ENCODE measurements at places on chromosomes 11 and 22.

DNA sequence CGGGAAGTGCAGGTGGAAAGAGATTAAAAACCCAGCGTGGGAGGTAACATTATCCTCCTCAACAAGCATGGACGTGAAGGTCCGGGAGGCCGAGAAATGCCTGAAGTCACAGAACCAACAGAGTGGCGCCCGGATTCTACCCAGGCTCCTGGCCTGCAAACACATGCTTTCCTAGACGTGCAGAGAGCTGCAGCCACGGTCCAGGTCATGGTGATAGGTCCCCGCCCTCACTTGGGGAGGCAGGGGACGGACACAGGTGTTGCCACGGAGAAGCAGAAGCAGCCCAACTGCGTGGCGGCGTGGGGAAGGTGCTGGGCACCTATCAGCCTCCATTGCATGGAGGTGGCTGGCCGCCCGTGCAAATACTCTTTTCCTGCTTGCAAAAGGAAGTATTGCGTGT is 148.8 kb downstream of the MPPED1 start:
- peak; percentile 25 for DNase-seq

- no peak for DNase-seq
Observed at GRCh38 chr11:106821826-106822225, 196.4 kb downstream of the GUCY1A2 start.

DNA sequence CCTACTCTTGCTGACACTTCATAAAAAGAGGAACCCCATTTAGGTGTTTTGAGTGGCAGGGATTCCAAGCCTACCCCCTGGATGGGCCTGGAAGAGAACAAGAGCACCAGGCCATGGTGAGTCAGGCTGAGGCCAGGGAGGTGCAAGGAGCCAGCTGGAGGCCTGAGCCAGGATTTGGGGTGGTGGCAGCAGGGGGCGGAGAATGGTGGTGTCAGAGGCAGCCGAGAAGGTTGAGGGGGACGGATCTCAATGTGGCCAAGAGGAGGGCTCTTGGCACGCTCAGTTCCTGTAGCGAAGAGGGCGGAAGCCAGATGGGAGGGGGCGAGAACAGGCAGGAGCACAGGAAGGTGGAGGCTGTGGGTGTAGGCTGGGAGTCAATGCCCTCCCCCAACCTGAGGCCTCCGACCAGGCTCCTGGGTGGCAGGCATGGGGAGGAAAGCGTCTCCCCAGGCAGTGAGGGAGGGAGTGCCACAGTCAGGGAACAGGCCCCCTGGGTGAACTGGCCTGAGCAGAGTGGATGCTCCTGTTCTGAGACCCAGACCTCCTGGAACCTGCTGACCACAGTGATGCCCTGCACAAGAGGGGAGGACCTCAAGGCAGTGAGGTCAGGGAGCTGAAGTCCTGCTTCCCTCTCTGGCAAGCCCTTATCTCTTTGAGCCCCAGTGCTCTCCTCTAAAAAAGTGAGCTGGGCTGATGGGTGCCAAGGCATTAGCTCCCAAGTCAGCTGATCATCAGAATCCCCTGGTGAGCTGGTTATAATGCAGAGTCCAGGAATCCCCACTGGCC is 13.9 kb downstream of the RTN4RL2 start:
- DNase-seq = no peak

DNA sequence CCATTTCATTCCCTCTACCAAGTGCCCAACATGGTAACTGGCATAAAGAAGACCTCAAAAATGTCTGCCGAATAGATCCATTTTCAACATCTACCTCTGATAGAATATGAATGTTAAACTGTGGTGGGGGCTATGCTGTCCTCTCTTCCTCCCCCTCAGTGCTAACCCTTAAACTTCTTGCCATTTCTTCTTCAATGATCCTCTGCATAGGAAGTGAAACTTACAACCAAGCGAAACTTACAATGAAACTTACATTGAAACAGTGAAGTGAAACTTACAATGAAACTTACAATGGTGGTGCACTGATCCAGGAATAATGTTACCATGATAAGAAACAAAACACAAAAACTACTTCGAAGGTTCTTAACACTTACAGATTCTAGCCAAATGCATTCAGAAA is 4.7 kb downstream of the RTCB start:
- DNase-seq = no peak

GRCh38 chr11:120564573-120565311 is 53.2 kb downstream of the GRIK4 start:
- peak; percentile 47 for DNase-seq

DNA sequence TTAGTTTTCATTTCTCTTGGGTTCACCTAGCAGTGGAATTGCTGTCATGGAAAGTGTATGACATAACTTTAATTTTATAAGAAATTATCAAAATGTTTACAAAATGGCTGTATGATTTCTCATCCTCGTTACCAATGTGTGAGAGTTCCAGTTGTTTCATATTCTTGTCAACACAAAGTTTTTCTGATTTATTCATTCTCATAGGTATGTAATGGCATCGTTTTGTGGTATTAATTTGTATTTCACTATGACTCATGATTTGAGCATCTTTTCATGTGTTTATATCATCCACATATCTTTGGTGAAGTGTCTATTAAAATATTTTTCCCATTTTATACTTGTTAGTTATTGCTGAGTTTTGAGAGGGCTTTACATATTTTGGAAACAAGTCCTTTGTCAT is 5.5 kb downstream of the FAM111B start:
- DNase-seq = no peak

- DNase-seq = no peak
Observed at GRCh38 chr11:66346476-66347424, 679 bp downstream of the B4GAT1 start.

DNA sequence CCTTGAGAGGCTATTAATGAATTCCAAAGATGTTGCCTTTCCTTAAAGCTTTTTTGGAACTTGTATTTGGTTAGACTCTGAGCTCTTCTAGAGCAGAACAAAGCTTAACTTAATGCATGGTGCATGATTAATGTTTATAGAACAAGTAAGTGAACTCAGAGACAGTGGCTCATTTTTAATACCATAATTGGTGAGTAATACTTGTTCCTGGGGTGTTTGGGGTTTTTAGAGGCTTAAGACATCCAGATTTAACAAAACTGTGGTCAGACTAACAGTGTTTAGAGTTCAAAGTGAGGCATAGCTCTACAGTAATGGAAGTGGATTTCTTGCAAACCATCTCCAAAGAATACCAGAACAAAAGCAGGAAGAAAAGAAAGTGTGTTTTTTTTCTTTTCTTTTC is 73.7 kb upstream of the CTSC start:
- no peak for DNase-seq

DNA sequence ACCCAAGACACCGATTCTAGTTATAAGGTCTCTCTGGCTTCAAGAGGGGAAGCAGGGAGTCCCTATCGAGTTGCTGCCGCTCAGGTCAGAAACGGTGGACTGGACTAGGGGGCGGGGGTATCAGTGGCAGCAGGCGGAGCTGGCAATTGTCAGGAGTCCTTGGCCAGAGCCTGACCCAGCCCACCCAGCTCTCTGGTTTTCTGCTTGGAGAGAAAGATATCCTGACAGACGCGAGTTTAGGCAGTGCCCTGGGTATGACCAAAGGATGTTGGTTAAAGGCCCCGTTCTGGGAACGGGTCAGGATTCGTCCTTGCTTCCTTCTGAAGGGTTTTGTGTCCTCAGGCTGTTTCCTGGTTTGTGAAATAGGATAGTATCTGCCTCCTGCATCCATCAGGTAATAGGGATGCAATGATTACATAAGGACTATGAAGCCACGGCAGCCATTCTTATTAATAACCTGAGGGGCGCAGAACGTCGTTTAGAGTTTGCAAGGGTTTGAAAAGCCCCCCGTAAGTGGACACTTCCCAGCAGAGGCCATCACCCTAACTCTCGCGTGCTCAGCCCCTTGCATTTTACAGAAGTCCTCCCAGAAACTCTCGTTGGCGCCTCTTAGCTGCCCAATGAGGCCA is 700 bp upstream of the DEPDC5 start:
- DNase-seq = peak; percentile 93

GRCh38 chr11:83054001-83054400 is 17.7 kb downstream of the RAB30 start:
- DNase-seq = no peak

GRCh38 chr11:106990331-106990730 is 27.9 kb downstream of the GUCY1A2 start:
- DNase-seq = no peak

DNA sequence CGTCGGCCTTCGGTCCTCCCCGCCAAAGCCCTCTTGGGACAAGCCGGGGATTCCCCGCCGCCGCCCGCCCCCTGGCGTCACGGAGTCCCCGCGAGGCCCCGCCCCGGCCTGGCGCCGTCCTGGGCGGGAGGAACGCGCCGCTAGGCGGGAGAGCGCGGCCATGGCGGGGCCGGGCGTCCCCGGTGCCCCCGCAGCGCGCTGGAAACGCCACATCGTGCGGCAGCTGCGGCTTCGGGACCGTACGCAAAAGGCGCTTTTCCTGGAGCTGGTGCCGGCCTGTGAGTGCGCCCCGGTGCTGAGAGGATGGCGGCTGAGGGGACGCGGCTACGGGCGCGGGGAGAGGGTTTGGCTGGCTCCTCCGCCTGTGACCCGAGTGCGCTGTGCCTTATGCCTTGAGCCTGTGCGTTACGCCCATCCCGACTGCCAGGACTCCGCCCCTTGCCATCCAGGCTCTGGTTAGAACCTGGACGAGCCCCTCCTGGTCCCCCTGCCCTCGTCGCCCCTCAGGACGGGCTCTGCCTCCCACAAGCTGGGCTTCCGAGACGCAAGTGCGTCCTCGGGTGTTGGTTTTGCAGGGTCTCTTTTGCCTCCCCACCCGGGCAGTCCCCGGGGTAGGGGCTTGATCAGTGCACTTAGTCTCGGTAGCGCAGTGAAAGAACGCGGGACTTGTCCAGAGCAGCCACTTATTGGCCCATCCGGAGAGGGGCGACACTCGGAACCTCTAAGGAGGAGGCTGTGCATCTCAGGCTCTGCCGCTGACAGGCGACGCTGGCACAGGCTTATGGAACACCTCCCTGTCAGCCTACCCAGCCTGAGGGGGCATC is at the start of gene ATG16L2:
ATG16L2 (plus strand) TSS at position 126 of the 824 bp plus-strand sequence; CDS start at position 161, 35 bp downstream.
- peak; percentile 90 for DNase-seq

GRCh38 chr11:117980720-117981119 is 5.5 kb upstream of the IL10RA start:
- DNase-seq = no peak

DNA sequence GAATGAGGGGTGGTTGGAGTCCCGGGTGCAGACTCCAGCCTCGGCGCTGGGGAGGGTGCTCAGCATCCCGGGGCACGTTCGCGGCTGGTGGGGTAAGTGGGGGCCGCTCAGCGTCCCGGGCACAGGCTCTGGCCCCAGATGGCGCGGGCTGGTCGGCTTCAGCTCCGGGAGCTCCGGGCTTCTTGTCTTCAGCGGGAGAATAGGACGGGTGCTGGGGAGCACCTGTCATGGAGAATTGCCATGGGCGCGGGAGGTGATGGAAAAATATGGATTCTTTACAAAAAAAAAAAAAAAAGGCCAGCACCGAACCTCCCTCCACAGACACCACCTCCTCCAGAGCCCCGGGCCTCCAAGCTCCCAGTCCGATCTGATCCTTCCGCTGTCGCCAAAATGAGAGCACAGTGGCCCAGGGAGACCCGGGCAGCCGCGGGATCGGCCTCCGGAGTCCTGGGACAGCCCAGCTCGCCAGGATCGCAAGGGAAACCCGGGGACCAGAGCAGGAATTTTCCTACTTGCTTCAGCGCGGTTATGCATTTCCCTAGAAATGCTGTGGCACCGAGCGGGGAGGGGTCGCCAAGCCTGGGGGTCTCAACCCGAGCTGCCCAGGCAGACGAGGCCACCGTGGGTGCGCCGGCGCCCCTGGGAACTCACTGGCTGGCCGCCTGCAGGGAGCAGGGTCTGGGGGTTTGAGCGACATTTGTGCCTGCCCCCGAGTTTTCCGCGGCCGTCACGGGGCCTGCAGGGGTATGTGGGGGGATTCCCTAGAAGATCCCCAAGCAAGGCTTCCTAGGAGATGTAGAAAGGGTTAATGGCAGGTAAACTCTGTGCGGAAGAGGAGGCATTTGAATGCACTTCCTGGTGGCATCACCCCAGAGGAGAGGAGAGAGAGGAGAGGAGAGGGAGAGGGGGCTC is 1336.9 kb downstream of the BRD1 start:
- DNase-seq = peak; percentile 34

- no peak for DNase-seq
Observed at GRCh38 chr11:120339394-120339890, 3.2 kb downstream of the ARHGEF12 start.

DNA sequence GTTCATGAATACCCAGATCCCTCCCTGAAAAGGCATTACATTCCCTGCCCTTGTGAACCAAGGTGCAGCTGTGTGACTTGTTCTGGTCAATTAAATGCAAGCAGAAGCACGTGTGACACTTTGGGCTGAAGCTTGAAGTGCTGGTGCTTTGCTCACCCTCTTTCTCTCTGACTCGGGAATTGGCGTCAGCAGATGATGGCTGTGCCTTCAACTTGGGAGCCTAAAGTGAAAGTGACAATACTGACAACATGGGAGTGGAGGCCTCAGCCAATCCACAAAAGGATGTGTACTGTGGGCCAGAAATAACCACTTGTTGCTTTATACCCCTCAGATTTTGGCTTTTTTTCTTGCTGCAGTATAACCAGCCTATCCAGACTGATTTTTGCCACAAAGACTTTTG is 148.3 kb upstream of the THY1 start:
- DNase-seq = peak; percentile 19

DNA sequence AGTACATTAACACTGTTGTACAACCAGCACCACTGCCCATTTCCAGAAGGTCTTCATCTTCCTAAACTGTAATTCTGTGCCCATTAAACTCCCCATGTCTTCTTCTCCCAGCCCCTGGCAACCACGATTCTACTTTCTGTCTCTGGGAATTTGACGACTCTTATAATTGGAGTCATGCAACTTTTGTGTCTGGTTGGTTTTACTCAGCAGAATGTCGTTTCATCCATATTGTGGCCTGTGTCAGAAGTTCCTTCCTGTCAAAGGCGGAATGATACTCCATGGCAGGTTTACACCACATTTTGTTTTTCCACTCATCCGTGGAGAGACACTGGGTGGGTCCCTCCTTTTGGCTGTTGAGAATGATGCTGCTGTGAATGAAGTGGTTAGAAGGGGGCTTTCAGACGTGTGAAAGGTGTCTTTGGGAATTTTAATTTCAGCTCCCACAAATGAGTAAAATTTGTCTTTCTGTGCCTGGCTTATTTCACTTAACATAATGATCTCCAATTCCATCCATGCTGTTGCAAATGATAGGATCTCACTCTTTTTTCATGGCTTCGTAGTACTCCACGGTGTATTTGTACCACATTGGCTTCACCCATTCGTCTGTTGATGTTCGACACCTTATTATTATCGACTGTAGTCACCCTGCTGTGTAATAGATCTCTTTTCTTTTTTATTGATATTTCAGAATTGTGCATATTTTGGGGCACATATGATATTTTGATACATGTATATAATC is 86.1 kb upstream of the SEPTIN5 start:
- no peak for DNase-seq

DNA sequence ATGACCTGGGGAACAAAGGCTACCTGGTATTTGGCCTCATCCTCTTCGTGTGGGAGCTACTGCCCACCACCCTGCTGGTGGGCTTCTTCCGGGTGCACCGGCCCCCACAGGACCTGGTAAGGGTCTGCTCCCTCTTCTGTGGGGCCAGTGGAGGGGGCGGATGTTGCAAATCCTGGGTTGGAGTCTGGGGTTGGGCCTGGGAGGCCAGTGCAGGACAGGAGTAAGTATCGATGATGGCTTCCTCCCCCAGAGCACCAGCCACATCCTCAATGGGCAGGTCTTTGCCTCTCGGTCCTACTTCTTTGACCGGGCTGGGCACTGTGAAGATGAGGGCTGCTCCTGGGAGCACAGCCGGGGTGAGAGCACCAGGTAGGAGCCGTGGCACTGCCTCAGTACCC is 2.7 kb downstream of the GPR137 start:
- no peak for DNase-seq
